ENCODE measurements at places on chromosomes 6 and 20.

DNA sequence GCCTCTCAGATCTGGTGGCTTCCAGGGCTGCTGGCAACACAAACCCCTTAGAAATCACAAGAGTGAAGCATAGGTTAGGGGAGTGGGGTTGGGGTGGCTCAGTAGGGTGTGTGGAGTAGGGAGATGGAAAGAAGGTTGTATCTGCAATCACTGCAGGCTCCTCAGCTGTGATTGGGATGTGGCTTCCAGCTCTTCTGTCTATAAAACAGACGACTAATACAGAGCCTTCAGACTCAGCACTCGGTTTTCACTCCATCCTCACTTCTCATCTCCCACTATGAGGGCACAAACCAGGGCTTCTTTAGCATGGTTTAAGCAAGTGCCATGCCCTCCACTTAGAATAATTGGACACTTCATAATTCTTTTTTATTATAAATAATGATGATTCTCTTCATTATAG lies 46.4 kb upstream of the CAP2 start:
- DNase-seq, result no peak

- DNase-seq, result no peak
These were observed 4.4 kb upstream of the CST3 start for GRCh38 chr20:23641936-23642751.

- DNase-seq, result no peak
These were observed 9.0 kb upstream of the HDAC2 start for GRCh38 chr6:113979937-113980336.

DNA sequence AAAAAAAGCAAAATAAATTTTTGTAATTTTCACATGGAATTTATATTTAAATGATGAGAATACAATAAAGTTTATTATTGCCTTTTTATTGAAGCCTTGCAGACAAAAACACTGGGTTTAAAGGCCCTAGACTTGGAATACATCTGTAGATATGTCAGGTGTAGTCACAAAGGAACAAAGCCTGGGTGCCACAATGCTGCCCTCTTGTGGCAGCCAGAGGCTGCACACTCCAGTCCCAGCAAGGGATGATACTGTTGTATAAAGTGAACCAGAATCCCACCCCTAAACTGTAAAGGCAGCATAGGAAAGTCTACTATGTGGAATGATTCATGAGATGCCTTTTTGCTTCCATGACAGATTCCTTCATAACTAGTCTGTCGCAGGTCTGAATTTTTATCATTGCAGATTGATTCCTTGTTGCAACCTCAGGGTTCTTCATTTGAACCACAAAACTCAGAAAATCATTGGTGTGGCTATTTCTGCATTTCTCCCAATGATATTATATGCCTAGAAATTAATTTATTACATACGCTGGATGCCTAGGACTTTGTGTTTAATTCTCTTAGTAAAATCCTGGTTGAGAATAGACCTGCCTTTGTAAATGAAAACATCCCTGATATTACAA lies 37.0 kb downstream of the MAK start:
- peak; percentile 66 for DNase-seq

DNA sequence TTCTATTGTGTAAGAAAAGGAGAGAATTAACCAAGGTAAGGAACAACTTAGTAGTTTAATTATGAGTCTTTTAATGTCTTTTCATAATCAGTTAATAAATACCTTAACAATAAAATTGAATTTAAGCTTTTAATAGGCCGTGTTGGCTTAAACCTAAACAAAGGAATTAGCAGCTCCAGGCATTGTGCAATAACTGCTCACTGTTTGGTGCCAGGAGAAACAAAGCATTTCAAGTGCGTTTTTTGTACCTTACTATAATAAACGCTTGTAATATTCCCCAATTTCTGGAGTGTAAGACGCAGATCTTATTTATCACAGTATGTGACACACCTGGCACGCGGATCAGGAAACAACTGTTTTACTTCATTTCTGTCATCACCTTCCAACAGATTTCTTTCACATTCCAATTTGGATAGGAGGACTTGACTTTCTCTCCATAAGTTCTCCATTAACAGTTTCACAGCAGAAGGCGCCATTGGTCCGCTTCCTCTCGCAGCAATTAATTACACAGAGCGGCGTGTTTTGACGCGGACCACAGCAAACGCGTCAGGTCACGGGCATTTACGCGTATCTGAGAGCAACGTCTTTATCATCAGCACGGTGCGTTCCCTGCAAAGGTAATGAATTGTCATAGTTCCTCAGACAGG lies 335.8 kb upstream of the NT5E start:
- no peak for DNase-seq

GRCh38 chr6:18115356-18115755 lies 7.1 kb downstream of the NHLRC1 start:
- no peak for DNase-seq

GRCh38 chr20:14313341-14314020 lies 23.9 kb downstream of the FLRT3 start:
- DNase-seq, result no peak

DNA sequence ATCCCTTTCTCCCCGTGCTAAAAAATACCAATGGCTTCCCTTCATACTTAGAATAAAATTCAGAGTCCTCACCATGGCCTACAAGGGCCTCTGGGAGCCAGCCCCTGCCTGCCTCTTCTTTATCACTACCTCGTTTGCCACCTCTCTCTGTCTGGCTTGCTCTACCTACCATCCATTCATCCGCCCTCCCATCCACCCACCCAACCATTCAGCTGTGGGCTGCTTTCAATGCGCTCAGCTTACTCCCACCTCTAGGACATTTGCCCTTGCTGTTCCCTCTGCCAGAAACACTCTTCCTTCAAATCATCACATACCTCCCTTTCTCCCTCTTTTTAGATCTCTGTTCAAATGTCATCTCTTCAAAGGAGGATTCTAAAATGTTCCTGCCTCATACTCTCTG lies 44.4 kb downstream of the PACSIN1 start:
- DNase-seq, result no peak

- no peak for DNase-seq
These were observed 400.1 kb downstream of the PLCB1 start for GRCh38 chr20:8532169-8532568.

- no peak for DNase-seq
These were observed 512.8 kb upstream of the EPHA7 start for GRCh38 chr6:93932175-93932574.

DNA sequence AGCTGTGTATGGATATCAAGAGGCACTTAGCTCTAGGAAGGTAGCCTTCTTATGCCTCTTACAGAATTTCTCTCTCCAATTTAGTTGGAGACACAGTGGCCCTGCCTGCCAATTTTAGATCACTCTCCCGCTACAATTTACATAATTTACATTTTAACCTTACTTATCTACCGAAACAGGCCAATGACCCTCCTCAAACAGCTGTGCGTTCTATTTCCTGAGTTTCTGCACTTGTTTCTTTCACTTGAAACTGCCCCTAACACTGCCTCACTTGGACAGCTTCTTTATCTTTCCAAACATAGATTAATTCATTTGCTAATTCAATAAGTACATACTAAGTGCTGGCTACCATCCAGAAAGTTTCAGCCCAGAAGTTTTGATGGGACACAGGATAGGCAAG lies 52.9 kb upstream of the HDDC2 start:
- no peak for DNase-seq

DNA sequence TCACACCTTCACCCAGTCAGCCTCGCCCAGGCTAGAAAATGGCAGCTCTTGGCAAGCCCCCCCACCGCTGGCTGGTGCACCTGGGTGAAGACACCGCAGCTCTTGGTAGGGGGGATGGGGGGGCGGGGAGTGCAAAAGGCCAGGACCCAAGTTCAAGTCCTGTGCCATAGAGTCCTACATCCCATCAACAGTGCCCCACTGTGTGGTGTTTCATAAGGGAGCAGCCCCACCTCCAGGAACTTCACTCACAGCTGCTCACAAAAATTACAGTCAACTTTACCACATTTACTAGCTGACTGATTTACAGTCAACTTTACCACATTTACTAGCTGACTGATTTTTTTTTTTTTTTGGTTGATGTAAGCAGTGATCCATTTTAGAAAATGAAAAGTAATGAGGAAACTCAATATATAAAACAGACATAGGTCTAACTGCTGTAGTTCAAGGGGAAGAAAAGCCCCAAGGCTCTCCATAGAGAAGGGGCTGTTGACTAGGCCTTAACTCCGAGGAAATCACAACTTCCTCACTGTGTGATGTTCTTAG lies 208.9 kb upstream of the SNX9 start:
- peak; percentile 13 for DNase-seq

DNA sequence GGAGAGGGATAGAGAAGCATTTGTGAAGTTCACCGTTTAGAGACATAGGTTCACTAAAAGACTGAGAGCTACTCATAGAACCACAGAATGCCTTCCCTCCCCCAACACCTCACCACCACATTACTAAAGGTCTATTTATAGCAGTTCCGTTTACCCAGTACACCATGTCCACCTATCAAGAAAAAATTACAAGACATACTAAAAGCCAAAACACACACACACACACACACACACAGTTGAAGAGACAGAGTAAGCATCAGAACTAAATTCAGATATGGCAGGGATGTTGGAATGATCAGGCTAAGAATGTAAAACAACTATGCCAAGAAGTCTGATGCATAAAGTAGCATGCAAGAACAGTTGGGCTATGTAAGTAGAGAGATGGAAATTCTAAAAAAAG lies 52.3 kb downstream of the SLC22A3 start:
- DNase-seq, result peak; percentile 26

DNA sequence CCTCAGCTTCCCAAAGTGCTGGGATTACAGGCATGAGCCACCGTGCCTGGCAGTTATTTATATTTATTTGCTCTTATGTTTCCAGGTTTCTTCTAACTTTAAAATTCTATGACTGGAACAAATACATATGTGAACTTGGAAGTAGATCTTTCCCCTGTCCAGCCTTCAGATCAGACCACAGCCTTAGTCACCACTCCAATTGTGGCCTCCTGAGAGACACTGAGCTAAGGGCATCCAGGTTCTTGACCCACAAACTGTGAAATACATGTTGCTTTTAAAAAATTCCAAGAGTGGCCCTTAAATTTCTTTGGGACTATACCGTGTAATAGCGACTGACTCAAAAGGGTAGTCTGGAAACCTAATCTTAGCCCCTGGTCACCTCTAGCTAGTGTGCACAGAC lies 1.5 kb upstream of the ADGRG6 start:
- no peak for DNase-seq

- DNase-seq, result no peak
These were observed 555 bp downstream of the FAM120B start for GRCh38 chr6:170307080-170307545.

DNA sequence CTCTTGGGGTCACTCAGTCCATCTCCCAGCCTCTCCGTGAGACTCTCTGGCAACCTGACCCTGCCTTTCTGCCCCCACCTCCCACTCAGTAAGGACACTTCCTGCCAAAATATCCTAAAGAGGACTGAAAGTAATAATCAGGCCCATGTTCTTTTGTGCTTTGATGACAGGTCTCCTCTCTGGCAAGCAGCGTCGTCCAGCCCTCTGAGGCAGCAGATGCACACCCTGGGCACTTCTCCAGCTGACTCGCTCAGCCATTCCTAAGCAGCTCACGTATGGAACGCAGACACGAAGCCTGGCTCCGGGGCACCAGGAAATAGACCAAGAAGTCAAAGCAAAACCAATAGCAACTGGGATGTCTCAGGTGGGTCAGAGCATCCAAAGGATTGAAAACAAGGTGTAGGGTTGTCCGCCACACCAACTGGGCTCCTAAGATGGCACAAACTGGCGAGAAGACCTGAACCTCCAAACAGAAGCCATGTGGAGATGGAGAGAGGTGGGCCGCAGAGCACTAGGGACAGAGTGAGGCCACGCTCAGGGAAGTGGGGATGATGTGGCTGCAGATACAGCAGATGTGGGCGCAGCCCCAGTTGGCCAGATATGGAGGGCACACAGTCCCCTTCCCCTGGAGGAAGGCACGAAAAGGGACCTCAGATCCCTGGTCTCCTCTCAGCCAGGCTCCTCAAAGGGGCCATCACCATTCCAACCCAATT lies 99.3 kb downstream of the PRND start:
- no peak for DNase-seq

DNA sequence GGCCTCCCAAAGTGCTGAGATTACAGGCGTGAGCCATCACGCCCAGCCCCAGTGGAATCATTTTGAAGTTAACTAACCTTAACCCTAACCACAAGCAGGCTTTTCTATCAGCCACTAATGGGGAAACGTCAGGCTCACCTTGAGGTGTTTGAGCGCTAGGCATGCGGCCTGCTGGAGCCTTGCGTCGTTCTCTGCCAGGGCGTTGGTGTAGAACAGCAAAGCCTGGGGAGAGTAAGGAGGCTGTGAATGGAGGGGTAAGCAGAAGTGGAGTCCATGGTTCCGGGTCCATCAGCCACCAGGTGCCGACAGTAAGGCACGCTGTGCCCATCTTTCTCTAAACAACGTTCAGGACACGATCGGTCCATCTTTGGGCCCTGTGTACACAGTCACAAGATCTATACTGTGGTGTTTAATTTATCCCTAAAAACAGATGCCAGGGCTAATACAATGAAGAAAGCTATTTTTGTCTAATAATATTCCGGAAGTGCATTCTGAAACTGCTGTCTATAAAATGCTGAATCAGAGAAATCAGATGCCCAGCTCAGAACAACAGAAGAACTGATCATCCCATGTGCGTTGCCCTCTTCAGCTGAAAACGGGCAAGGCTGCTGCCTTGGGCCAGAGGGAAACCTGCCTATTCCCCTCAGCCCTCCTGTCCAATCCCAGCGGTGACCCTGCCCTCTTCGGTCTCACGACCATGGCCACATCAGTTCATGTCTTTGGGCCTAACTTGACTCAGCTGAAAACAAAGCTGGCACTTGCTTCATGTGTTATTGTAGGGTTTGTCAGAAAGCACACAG lies 79.6 kb downstream of the PTPN1 start:
- no peak for DNase-seq

DNA sequence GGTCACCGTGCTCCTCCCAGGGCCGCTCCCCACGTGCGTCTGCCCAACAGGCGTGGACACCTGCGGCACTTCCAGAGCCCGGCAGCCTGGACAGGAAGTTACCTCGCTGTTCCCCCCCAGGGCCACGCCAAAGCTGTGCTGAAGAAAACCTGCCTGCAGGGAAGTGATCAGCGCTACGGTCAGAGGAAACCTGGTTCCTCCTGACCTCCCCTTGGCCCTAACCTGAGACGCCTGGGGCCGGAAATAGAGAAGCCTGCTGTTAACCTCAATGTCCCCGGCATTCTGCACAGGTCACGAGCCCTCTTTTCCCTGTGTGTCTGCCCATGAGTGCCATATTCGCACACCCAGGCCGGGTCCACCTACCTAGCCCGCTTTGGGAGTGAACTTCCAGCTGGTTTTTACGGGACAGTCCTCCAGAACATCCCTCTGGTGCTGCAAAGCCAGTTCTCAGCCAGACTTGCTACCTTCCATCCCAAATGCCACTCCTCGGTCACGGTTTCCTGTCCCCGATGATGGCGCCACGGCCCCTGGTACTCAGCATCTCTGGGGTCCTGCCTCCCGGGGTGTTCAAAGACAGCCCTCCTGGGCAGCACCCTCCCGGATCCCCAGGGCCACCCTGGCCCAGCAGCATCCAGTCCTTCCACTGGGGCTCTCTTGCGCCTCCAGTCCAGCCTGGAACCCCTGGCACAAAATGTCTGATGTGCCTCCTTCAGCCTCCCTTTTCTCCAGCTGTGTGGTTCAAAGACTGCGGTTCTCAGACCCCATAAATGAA lies 12.0 kb upstream of the IRF4 start:
- DNase-seq, result no peak

- no peak for DNase-seq
These were observed 140.0 kb upstream of the ATXN1 start for GRCh38 chr6:16901306-16901705.
